ENCODE measurements at places on chromosomes 2 and 18. TPM values are rescaled to one million over a fixed set of nuclear protein-coding genes. Genes with fewer than 3 reads are reported as not detected.

The UGT1A5 gene
- total RNA-seq = not detected

The SPAG16 gene
- total RNA-seq = 10.8 TPM

The ZNF396 gene
- total RNA-seq = 8.2 TPM

The ARHGAP25 gene
- 139 TPM for total RNA-seq

The PJVK gene
- total RNA-seq = 6.3 TPM

The NT5DC4 gene
- not detected for total RNA-seq

The ESPNL gene
- 0.13 TPM for total RNA-seq

The LRP2 gene
- not detected for total RNA-seq

- no peaks in the 10 kb centered on the region for H3K36me3 ChIP-seq
- no peaks in the 10 kb centered on the region for H3K27me3 ChIP-seq
- no peaks in the 10 kb centered on the region for H3K4me1 ChIP-seq
- H3K4me3 ChIP-seq = no peak overlapping the region
These were observed 24.9 kb upstream of the PID1 start for GRCh38 chr2:229296016-229296415.

GRCh38 chr2:29053670-29054400, 20.5 kb downstream of the PCARE start:
- DNase-seq = no peak
- no peaks in the 10 kb centered on the region for H3K36me3 ChIP-seq

GRCh38 chr2:26273501-26273900, 28.8 kb downstream of the HADHB start:
- no peaks in the 10 kb centered on the region for H3K27me3 ChIP-seq
- no peaks in the 10 kb centered on the region for H3K4me1 ChIP-seq
- no peak overlapping the region for H3K27ac ChIP-seq
- H3K36me3 ChIP-seq = peaks cover 9% of the 10 kb centered on the region
- no peak overlapping the region for H3K4me3 ChIP-seq

DNA sequence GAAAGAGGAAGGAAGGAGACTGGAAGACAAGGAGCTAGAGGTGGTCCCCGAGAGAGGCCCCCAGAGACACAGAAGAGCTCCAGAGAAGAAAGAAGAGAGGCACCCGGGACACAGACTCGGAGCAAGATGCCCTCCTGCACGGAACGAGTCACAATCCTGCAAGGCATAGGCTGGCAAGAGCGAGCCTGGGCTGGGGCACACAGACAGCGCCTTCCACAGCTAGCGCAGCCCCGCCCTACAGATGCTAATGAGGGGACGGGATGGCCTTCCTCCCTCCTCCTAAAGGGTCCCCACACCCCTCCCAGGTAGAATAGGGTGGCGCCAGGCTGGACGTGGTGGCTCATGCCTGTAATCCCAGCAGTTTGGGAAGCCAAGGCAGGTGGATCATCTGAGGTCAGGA, 19.8 kb upstream of the GPR17 start:
- no peak overlapping the region for H3K27ac ChIP-seq
- DNase-seq = no peak
- H3K36me3 ChIP-seq = no peaks in the 10 kb centered on the region
- no peaks in the 10 kb centered on the region for H3K4me1 ChIP-seq

DNA sequence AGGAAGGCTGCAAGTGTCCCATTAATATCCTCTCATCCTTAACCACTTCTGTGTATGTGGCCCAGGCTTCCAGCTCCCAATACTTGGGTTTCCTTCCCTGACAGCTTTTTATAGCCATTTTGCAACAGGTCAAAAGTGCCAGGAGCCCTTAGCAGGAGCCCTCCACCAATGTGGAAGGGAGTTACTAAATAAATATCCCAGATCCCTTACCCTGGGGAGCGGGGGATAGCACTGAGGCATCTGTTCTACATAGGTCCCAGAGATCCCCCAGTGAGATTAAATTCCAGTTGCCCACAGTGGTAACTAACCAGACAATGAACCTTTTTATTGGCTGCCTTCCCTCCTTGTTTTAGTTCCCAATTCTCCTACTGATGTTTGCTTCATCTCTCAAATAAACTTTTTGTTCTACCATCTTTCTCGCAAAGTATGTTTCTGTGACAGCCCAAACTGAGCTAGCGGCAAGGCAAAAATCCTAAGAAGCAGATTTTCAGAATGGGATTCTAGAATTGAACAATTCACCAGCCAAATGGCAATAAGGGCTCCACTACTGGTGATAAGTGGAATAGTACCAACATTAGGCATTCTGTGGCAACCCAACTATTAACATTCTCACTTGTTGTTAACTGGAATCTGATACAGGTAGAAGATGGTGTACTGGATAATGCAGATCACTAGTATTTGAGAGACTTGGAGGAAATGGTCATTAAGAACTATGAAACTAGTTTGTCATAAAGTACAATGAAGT, 83.9 kb upstream of the MAPRE2 start:
- DNase-seq = no peak
- no peak overlapping the region for H3K4me3 ChIP-seq
- H3K27me3 ChIP-seq = no peaks in the 10 kb centered on the region
- H3K27ac ChIP-seq = no peak overlapping the region

- no peaks in the 10 kb centered on the region for H3K27me3 ChIP-seq
- no peak overlapping the region for H3K27ac ChIP-seq
- no peak for DNase-seq
- H3K4me3 ChIP-seq = no peak overlapping the region
These were observed 228.3 kb upstream of the FOSL2 start for GRCh38 chr2:28164280-28164801.

GRCh38 chr2:67463810-67464209, 66.7 kb downstream of the ETAA1 start:
- H3K36me3 ChIP-seq = no peaks in the 10 kb centered on the region
- H3K27me3 ChIP-seq = no peaks in the 10 kb centered on the region
- H3K4me1 ChIP-seq = no peaks in the 10 kb centered on the region
- no peak overlapping the region for H3K27ac ChIP-seq
- no peak for DNase-seq

DNA sequence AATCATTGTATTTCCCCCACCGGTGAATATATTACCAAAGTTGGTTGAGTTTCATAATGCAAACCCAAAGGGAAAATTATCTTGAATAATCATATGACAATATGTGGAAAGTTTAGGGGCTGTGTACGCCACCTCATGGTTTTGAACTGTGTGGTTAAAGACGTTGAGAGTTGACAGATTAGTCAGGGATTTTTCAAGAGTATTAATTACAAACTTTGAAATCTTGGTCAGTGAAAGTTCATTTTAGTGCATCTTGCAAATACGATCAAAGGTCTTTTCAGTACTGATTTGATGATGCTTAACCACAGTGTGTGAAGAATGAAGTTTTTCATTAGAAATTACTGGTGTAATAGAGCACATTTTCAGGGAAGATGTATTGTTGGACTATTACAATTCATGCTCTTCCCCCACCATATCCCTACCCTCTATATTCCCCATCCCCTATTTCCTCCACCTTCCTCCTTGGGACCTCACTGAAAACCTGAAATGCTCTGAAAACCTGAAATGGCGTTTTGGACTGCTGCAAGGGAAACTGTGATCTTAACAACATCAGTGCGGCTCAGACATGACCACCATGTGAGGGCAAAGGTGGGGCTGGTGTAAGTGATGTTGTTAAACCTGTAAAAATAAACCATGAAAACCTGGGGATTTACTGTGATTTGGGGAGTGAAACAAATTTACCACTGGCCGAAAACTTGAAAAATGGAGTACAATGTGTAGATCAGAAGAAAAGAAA, 4.5 kb upstream of the BCL2L11 start:
- peaks cover 19% of the 10 kb centered on the region for H3K4me1 ChIP-seq
- H3K36me3 ChIP-seq = no peaks in the 10 kb centered on the region

DNA sequence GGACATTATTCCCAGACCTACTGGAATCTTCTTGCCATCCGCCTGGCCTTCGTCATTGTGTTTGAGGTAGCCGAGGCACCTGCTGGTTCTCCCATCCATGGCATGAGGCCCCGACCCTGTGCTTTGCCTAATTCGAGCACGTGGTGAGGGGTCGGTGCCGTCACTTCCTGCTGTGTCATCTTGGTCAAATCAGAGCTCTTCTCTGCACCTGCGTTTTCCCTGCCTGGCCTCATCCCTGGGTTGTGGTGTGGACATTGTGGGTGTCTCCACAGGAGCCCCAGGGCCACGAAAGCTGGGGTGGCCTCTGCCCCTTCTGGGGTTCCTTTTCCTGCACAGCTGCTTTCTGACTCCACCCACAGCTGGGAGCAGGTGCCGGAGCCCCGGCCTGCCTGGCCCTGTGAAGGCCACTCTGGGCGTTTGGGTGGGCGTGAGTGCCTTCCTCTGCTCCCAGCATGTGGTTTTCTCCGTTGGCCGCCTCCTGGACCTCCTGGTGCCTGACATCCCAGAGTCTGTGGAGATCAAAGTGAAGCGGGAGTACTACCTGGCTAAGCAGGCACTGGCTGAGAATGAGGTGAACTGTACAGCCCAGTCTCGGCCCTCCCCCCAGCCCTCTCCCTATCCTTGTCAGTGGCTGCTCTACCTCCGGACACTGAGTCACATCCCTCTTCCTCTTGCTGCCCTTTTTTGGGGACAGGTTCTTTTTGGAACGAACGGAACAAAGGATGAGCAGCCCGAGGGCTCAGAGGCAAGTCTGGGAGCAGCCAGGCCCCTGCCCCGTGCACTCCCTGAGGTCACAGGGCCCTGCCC, 34.9 kb downstream of the ANO7 start:
- H3K36me3 ChIP-seq = peaks cover 18% of the 10 kb centered on the region
- no peak overlapping the region for H3K27ac ChIP-seq
- H3K4me3 ChIP-seq = no peak overlapping the region
- peaks cover 6% of the 10 kb centered on the region for H3K4me1 ChIP-seq
- H3K27me3 ChIP-seq = no peaks in the 10 kb centered on the region
- no peak for DNase-seq

DNA sequence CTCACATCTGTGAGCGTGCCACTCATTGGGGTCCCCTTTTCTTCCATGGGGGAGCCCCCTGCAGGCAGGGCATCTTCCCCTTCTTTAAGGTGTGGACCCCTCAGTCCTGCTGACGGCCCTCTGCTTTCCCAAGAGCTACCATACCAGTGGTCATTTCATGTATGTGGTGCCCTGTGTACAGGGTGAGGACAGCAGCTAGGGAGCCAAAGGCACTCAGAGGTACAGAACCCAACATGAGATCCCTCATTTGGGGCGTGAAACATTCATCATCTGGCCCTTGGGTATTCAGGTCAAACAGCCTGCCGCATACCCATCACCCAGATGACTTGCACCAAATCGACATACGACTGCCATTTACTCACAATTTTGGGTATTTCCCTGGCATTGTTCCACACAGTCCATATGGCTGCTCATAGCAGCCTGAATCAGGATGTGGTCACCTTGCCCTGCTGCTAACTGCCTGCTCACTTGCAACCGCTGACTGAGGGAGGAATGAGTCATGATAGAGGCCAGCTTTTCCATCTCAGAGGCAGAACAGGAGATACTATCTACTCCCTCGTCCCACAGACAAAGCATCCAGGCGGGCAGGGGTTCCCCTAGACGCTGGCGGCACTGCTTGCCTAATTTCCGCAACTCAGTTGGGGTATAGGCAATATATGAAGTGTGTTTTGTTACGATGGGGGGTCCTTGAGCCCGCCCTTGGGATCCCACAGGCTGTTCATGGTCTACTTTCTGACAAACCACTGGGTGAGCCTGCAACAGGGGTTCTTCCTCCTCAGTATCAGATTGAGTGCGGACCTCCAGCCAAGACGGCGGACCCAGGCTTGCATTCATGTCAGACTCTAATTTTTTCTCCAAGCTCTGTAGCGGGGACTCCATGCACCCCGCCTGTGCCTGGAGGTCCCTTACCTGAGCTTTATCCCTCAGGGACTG, 228.6 kb downstream of the SATB2 start:
- no peak overlapping the region for H3K4me3 ChIP-seq
- H3K36me3 ChIP-seq = no peaks in the 10 kb centered on the region
- H3K27ac ChIP-seq = no peak overlapping the region
- no peaks in the 10 kb centered on the region for H3K4me1 ChIP-seq
- H3K27me3 ChIP-seq = no peaks in the 10 kb centered on the region
- DNase-seq = no peak

GRCh38 chr2:128347701-128348539, 29.3 kb upstream of the HS6ST1 start:
- H3K4me3 ChIP-seq = no peak overlapping the region
- DNase-seq = no peak
- no peak overlapping the region for H3K27ac ChIP-seq
- H3K27me3 ChIP-seq = no peaks in the 10 kb centered on the region
- no peaks in the 10 kb centered on the region for H3K4me1 ChIP-seq

Data from naive thymus-derived CD4-positive, alpha-beta T cell (primary cell).